Hematopoietic multipotent progenitor cell treated with erythropoietin and hydrocortisone succinate and interleukin-3 and kit ligand, for 8 days (in vitro differentiated cells): ENCODE measurements at places on chromosomes 3 and 15.
A peak's percentile ranks its signal among the peaks of the same experiment; 100 is the strongest.

GRCh38 chr3:70776081-70776480 is 463.6 kb upstream of the MDFIC2 start:
- no peak for DNase-seq

DNA sequence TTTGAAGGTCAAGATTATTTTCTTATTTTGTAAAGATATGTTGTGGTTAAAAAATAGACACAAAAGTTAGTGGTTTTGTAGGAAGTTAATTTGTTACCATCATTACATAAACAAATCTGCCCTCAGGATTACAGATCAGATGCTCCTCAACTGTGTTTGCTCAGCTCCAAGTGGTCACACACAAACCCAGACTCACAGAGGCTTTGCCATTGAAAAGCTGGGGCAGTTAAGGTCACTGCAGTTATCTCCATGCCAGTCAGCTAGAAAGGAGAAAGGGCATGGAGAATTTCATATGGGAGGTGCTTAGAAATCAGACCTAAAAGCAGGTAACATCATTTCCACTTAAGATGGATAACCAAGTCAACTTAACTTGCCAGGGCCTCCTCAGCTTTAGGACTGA is 825.7 kb upstream of the GBE1 start:
- no peak for DNase-seq

- DNase-seq, result no peak
Measured at GRCh38 chr3:70726961-70727360, 414.5 kb upstream of the MDFIC2 start.

DNA sequence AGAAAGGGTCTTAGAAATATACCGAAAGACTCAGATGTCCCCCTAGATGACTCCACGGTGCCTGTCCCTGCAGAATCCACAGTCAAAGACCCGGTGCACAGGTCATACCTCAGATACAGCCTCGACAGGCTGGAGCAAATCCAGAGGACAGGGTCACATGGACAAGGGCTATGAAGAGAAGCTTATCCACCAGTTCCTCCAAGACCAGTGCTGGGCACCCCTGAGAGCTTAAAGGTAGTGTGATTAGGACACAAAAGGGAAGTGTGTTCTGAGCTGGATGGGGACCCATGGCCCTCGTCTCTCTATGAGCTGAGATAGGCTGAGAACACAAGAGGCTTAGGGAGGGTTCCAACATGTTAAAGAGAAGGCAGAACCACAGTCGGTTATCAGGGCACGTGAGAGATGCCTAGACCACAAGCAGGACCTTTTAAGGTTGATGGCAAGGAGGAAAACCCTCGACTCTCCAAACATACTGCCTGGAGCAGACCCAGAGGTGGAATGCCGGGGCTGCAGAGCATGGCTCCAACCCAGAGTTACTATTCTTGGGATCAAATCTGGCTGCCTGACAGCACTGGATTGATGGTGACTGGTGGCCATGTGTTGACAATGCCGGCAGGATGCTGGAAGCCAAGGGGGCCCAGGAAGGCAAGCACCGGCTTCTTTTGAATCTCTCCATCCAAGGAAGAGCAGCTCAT is 46.9 kb downstream of the ADCY5 start:
- DNase-seq, result no peak

- DNase-seq, result peak; percentile 72
Measured at GRCh38 chr15:73596174-73596573, 37.0 kb downstream of the NPTN start.

DNA sequence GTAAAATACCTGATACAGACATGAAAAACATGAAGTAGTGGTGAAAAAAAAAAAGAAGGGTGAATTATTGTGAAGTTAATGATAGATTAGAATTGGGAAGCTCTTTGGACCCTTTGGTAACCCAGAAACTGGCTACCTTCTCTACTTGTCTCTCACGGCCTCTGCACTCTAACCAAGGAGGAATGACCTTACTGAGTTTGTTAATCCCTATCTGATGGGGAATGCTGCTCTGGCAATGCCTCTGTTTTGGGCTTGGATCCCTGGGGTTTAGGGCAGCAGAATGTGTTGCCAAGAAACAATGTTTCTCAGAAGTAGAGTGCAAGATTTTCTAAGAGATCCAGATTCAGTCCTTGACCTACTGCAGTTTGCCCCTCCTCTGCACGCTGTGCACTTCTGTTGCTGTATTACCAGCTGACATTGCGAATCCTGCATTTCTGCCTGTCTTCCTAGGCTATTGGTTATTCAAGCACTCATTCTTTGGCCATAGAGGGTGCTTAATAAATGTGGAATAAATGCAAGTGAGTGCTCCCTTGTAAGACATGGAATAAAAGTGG is 49.2 kb upstream of the MAP3K13 start:
- no peak for DNase-seq

DNA sequence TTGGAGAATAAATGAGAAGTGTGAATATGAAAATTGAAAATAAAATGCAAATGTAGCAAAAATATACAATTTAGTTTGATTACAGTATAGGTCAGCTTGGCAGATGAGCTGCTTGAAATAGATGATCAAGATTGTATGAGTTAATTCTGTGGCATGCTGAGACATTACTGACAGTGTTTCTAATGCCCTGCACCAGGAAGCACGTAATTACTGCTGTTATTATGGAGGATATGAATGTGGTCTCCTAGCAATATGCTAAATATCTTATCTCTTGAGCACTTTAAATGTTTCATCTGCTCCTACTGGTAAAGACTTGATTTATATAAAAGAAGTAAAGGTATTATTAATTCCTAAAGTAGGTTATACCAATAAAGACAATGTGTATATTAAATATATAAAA is 1015.5 kb downstream of the PLOD2 start:
- no peak for DNase-seq

DNA sequence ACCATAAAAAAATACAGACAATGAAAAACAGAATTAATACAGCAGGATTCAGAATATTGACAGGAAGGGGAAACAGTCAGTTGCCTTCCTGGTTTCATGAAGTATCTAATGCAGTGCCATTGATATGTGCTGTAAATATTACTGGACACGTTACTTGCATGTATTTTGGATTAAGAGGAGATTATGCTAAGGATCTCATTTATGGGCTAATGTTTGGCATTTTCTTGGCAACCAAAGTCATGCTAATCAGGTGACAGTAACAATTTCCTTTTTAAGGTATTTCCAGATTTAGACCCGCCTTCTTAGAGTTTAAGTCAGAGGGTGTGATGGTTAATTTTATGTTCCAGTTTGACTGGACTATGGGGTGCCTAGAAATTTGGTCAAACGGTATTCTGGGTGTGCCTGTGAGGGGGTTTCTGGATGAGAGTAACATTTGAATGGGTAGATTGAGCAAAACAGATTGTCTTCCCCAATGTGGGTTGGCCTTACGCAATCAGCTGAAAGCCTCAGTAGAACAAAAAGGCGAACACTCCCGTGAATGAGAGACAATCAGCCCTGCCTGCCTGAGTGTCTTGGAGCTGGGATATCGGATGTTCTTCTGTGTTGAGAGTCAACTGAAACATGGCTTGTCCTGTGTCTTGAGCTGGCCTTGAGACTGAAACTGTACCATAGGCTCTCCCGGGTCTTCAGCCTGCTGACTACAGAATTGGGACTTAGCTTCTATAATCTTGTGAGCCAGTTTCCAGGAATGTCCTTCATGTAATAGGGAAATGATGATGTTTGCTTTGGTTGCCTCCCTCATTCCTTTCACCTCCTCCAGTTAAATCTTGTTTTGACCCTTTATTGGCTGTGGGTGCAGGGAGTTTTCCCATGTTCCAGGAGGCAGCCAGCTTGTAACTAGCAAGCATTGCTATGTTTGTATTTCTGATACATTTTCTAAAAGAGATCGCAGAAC is 10.5 kb downstream of the SQOR start:
- no peak for DNase-seq

- no peak for DNase-seq
Measured at GRCh38 chr15:101054991-101055390, 135.8 kb downstream of the LRRK1 start.

- DNase-seq, result no peak
Measured at GRCh38 chr3:171788546-171789351, 21.5 kb downstream of the PLD1 start.

- DNase-seq, result no peak
Measured at GRCh38 chr3:111595232-111595631, at the start of gene ZBED2. ZBED2 (minus strand) TSS chr3:111595346; CDS start chr3:111594201, 1,145 bp downstream.

- no peak for DNase-seq
Measured at GRCh38 chr3:137024348-137024747, 66.6 kb downstream of the IL20RB start.

DNA sequence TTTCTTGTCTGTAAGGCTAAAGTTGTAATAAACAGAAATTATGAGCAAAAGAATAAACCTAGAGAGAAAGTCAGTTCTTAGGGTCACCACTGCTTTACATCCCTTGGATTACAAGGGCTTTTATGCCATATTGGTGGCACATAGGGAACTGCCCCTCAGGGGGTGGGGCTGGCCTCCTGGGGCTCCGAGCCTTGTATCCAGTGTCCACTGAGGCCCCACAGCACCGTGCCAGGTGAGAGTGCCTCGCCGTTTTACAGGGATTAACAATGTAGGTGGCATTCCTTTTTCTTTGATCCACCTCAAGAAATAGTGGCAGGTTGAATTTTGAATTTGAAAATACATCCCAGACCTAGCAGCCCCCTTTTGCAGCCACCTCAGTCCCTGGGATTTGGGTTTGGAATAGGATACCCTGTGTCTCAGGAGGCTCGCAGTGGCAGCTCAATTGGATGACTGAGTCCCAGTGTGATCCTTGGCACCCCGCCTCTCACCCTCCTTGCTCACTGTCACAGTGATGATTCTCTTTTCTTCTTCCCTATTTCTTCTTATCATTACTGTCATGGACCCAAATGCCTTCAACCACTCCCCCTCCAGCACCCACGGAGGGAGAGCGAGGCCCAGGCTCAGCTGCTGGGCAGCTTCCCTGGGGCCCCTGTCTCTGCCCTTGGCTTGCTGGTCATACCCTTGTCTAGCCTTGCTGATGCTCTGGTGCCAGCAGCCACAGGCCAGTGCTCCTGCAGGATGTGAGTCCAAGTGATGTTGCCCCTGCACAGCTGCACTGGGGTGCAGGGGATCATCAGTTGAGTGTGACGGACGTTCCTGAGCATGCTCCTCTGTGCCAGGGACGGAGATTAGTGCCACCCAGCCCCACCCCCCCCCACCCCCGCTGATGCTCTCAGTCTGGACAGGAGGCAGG is 137.9 kb downstream of the DNAJB8 start:
- no peak for DNase-seq

- no peak for DNase-seq
Measured at GRCh38 chr3:170745211-170745718, 124.7 kb downstream of the RPL22L1 start.

DNA sequence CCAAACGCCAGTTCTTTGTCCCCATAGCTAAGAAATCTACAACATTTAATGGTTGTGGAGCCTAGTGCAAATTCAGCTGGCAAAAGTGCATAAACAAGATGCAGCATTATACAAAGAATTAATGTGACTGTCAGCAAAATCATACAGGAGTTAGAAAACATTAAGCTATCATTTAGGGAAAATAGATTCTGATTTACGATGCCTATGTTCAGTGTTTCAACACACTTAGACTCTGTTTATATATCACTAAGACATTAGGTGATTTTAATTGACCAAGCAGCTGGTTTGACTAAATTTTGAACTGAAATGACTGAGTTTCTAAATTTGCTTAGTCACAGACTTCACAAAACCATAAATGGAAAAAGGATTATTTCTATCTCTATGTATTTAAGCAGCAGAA is 1076.8 kb downstream of the TBL1XR1 start:
- DNase-seq, result no peak

- peak; percentile 50 for DNase-seq
Measured at GRCh38 chr3:109337393-109337792, at the start of gene DPPA4. DPPA4 (minus strand) TSS chr3:109337546; CDS start chr3:109337517, 29 bp downstream.

DNA sequence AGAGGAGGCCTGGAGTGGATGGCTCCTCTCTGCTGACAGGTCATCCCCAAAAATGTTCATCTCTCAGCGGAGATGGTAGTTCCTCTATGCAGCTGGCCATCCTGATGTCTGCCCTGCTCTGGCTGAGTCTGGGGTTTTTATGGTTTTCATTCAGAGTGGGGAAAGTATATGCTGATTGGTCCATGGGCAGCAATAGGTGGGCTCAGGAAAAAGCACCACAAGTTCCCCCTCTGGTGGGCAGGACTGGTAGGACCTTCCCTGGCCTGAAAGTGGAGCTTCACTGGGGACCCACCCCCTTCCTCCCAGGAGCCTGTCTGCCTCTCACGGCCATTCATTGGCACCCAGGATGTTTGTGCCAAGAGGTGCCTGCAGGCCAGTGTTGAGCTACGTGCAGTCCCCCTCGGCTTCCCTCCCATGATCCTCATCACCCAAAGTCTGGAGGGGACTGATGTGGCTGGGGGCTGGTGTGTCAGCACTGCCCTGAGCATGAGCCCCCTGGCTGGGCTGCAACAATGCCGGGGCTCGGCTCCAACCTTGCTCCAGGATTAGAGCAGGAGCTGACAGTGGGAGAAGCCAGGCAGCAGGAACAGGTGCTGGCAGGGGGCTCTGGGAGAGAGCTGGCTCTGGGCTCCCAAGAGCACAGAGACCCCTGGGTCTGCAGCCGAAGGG is 13.1 kb upstream of the BLOC1S6 start:
- no peak for DNase-seq

DNA sequence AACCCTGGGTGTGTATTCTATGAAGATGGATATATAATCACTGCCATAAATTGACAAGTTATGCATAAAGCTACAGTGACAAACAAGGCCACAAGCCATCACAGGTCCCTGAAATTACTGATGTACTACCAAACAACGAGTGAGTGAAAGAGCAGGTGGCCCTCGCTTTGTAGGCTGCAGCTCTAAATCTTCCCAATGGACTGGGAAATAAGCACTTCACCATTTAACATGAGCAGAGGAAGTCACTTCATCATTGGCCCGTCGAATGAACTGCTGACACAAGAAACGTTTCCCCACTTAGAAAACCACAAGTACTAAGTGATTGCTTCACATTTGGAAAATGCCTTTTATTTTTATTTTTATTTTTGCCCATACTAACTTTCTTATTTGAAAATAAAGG is 218.0 kb downstream of the ZNF385D start:
- no peak for DNase-seq

- no peak for DNase-seq
Measured at GRCh38 chr3:60399861-60400845, 851.1 kb downstream of the FHIT start.

GRCh38 chr3:40853474-40853873 is 328.7 kb downstream of the ZNF621 start:
- DNase-seq, result no peak

- no peak for DNase-seq
Measured at GRCh38 chr3:52351762-52352368, 35.7 kb downstream of the DNAH1 start.

DNA sequence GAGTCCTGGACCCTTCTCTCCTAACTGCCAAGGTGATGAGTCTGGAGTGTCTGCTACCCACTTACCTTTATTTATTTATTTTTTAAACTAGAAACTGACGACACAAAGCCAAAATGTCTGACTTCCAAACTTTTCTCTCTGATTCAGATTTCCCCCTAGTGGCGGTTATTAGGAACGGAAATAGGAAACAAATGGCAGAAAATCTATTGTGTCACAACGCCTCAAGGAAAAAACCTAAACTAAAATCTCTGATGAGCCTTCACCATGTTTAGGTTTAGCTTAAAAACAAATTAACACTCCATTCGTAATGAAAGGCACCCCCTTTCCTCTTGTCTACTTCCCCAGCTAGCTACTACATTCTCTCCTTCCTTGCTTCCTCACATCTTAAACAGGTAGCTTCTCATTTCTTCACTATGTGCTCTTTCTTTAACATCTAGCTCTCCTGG is 94.0 kb upstream of the MEX3B start:
- DNase-seq, result peak; percentile 72
